Chondrocyte (in vitro differentiated cells): ENCODE measurements at places on chromosomes 16 and 17. TPM values are rescaled to one million over a fixed set of nuclear protein-coding genes. Genes with fewer than 3 reads are reported as not detected.

The PRR11 gene
- 7.6 to 12.9 TPM (median 12.0 TPM) in 3 replicates for total RNA-seq

DNA sequence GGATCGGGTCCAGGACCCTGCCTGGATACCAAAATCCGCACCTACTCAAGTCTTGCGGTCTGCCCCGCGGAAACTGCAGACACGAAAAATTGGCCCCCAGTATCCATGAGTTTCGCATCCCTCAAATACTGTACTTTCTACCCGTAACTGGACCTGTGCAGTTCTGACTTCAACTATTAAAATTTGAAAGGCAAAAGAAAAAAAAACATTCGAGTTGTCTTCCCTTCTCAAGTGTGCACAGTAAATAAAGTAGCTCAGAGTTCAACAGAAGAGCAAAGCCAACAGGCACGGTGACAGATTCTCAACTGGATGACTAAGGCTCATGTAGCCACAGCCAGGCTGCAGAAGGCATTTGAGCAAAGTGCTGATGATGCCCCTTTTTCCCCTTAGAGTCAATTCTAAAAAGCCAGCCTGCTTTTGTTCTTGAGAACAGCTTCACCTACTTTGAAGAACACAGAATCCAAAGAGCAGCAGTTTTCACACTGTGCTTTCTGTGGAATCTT lies 32.5 kb downstream of the MARF1 start:
- DNase-seq: no peak

- DNase-seq: peak; percentile 72
Measured at GRCh38 chr17:61409301-61410112, 9.9 kb downstream of the TBX2 start.

The MAFG gene
- total RNA-seq: 28.3 to 38.1 TPM (median 37.8 TPM) in 3 replicates

GRCh38 chr17:38463451-38463858 lies 35.2 kb downstream of the ARHGAP23 start:
- DNase-seq: no peak

- DNase-seq: no peak
Measured at GRCh38 chr16:61890386-61890785, 145.9 kb downstream of the CDH8 start.

DNA sequence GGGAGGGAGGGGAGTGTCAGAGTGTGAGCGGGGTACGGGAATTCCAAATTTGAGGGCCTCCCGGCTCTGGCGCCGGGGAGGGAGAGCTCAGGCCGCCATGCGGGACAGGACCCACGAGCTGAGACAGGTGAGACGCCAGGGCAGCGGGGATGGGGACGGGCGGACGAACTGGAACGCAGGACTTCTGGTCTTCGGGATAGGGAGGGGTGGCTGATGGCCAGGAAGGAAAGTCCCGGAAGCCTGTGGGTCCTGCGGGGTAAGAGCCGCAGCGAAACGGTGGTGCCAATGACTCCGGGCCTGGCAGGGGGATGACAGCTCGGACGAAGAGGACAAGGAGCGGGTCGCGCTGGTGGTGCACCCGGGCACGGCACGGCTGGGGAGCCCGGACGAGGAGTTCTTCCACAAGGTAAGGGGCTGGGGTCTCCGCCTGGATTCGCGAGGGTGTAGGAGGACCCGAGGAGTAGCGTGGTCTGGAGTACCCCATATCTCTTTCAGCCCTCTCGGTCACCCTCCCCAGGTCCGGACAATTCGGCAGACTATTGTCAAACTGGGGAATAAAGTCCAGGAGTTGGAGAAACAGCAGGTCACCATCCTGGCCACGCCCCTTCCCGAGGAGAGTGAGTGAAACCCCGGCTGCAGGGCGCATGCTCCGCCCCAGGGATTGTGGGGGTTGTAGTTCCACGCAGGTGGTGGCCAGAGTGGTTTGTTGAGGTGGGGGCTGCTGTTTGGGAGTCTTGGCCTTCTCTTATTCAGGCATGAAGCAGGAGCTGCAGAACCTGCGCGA lies 543 bp downstream of the STX4 start:
- DNase-seq: no peak

DNA sequence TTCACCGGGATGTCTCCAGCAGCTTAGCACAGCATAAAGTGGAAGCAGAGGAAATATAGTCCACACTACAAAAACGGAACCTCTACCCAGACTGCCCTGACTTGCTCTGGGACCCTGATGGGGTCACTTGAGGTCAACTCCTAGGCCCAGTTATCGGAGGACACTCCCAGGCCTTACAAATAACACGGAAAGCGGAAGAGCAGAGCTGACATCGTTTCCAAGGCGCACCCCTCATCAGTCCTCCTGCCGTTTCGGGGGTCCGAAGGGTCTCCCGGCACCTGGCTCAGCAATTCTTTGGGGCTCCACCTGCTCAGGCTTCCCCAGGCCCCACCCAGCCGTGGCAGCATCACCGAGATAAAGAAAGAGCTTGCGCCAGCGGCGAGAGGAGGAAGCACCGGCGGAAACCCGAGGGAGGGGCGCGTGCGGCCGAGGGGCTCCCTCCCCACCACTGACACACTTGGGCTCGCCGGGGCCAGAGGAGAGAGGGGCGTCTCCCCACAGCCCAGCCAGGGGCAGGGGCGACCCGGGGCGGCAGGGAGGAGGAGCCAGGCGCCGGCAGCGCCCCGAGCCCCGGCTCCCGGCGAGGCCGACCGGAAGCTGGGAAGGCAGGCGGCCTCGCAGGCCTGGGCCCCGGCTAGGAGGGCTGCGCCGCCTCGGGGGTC lies 727 bp downstream of the CORO7 start:
- peak; percentile 77 for DNase-seq

- no peak for DNase-seq
Measured at GRCh38 chr17:1967213-1967612, 57.9 kb downstream of the RTN4RL1 start.

The MT3 gene
- total RNA-seq: 0.77 TPM in 1 of 3 replicates, not detected in the others

- DNase-seq: no peak
Measured at GRCh38 chr17:65973237-65973636, 218.7 kb downstream of the CEP112 start.

DNA sequence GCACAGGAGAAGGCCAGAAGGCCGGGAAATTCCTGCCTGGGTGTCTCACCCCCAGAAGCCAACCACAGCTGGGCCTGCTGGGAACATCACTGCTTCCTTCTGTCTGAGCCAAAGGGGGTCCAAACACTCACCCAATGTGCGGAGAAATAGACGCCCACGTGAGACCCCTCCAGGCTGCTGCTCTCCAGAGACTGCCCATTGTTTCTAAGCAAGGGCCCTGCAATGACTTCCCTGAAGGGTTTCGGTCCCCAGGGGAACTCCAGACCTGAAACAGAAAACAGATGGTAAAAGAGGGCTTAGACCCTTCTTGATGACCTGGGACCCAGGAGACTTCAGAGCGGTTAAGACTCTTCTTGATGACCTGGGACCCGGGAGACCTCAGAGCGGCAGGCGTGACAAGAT lies 41.3 kb downstream of the MRM3 start:
- no peak for DNase-seq

DNA sequence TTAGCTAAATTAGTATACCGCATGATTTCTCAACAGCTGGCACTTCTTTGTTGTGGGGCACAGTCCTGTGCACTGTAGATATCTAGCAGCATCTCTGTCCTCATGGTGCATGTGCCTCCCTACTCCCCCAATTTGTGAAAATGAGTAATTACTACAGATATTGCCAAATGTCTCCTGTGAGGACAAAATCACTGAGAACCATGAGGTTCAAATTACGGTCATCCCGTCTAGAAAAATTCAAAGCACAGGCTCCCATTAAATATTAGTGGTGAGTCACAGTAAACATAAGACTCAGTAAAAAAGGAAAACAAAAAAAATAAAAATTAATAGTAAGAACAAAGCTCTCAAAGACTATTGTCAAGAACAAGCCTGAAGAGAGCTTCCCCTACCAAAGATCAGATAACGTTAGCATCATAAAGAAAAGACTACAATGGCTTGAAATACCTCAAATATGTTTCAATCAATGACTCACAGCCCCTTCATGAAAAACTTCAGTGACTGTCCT lies 57.8 kb downstream of the STH start:
- DNase-seq: no peak

DNA sequence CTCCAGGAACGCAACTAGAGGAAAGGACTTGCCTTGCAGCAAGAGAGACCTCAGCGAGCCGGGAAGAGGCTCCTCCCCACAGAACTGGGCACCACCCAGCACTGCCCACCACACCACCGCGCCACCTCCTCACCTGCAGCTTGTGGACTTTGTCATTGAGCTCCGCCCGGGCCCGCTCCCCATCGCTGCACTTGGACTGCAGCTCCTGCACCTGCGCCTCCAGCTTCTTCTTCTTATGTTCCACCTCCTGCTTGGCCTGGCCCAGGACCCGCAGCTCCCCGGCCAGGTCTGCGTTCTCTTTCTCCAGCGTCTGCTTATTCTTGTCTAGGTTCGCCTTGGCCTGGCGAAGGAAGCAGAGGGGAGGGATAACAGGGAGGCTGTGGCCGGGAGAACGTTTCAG lies 76.7 kb downstream of the NDE1 start:
- DNase-seq: no peak

- DNase-seq: no peak
Measured at GRCh38 chr17:36148559-36149295, 27.7 kb downstream of the TBC1D3B start.

The P2RX1 gene
- not detected in 3 replicates for total RNA-seq

- no peak for DNase-seq
Measured at GRCh38 chr17:67449845-67450755, 73.0 kb downstream of the PITPNC1 start.

DNA sequence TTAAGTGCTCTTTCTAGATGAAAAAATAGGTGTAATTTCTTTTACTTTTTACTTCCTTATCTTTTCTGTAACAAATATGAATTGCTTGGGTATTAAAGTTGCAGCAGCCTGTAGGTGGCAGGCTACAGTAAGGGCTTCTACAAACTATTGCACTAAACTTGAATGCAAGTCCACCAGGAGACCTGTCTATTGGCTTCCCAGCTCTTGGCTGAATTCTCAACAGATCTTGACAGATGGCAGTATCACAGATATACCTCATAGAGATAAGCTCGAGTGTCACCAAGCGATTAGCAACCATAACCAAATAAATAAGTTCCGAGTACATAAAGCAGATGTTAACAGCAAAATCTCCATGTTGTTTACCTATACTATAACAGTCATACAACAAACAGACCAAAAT lies 5.9 kb downstream of the BBS2 start:
- no peak for DNase-seq

The ALDH3A1 gene
- 1.6 TPM in 1 of 3 replicates, not detected in the others for total RNA-seq

DNA sequence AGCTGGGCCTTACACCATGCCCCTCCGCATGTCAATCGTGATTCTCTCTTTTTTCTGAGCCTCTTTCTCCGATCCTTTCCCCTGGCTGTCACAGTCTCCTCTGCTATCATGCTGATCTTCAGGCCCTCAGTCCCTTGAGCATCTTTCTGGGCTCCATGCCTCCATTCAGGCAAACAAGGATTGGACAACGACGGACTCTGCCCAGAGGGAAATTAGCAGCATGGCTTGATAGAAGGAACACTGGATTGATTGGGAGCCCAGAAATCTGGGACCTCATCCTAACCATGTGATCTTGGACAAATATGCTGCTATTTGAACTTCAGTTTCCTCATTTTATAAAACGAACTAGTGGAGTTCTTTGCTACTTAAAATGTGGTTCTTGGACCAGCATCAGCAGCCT lies 19.6 kb upstream of the PHF12 start:
- DNase-seq: no peak

The MMP25 gene
- total RNA-seq: 0.34 TPM in 1 of 3 replicates, not detected in the others

GRCh38 chr16:11691771-11692170 lies 23.5 kb downstream of the SNN start:
- DNase-seq: no peak
